ENCODE measurements at places on chromosomes 12 and 14.

DNA sequence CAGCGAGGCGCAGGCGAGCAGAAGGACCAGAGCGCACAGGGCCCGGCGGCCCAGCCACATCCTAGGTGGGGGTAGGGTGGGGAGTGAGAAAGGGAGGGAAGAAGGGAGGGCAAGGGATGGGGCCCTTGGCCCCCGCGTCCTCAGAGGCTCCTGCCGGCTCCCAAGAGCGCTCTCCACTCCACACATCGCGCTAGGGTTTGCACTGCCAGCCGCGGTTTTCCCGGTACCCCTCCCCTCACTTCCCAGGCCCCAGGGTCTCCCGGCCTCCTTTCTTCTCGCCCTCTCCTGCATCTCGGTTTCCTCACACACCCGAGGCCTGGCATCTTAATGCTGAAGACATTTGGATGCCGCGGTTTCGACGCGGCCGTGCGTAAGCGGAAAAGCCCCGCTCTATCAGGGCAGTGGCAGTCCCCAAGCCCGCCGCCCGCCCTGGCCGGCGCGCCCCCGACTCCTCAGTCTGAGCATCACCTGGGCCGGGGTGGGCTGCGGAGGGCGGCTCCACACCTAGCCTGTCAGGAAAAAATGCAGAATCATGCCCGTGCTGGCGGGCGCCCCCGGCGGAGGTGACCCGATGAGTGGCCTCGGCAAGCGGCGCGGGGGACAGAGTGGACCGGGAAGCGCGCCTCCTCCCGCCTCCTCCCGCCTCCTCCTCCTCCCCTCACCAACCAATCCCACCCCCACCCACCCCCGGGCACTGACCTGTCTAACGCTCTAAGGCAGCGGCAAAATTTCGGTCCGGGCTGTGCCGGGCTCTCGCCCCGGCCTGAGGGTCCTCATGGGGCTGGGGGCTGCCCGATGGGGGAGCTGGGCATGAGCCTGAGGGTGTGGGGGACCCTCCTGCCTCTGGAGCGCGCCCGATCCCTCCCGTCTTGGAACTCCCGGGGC, 686 bp downstream of the B4GALNT1 start:
- DNase-seq, result no peak

DNA sequence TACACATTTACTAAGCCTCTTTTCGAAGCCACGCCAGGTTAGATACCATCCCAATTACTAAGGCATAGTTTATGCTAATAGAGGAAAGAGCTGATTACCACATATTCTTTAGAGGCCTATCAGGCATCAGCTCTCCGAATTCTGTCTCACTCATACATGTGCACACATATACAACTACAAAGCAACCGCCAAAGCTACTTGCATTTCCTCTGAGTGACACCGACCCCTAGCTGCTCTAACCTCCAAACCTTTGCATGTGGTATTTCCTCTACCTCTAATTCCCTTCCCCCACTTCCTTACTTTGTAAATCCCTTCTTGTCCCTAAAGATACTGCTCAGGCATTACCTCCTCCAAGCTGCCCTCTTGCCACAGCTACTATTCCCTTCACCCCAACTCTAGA, 107.2 kb downstream of the DUSP6 start:
- peak; percentile 38 for DNase-seq

- DNase-seq, result no peak
Measured at GRCh38 chr14:104936361-104937155, 11.9 kb downstream of the PLD4 start.

DNA sequence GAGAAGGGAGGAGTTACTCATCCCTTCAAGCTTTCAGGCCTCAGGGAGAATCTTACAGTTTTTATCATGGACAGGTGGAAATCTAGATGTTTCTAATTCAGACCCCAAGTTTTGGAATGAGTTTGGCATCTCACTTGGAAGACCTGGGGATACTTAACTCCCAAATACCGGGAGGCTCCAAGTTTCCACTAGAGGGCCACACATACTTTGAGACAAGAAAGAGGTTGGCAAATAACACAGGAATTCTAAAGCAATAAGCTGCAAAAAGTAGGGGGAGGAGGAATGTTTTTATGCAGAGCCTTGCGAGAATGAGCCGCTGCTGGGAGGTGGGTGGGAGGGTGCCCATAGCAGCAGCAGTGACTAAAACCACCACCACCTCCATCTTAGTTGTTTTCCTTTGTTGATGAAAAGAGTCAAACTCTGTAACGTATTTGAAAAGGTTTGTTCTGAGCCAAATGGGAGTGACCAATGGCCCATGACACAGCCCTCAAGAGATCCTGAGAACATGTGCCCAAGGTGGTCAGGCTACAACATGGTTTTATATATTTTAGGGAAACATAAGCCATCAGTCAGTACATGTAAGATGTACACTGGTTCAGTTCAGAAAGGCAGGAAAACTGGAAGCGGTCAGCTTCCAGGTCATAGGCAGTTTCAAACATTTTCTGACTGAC, 34.2 kb upstream of the RNASE1 start:
- peak; percentile 10 for DNase-seq

DNA sequence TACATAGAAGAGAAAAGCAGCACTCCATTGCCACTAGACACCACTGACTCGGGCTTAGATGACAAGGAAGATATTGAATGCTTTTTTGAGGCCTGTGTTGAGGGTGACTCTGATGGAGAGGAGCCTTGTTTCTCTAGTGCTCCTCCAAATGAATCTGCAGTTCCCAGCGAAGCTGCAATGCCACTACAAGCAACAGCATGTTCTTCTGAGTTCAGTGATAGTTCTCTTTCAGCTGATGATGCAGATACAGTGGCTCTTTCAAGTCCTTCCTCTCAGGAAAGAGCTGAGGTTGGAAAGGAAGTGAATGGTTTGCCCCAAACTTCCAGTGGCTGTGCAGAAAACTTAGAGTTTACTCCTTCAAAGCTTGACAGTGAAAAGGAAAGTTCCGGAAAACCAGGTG, 114.5 kb upstream of the NPAS3 start:
- DNase-seq, result no peak

DNA sequence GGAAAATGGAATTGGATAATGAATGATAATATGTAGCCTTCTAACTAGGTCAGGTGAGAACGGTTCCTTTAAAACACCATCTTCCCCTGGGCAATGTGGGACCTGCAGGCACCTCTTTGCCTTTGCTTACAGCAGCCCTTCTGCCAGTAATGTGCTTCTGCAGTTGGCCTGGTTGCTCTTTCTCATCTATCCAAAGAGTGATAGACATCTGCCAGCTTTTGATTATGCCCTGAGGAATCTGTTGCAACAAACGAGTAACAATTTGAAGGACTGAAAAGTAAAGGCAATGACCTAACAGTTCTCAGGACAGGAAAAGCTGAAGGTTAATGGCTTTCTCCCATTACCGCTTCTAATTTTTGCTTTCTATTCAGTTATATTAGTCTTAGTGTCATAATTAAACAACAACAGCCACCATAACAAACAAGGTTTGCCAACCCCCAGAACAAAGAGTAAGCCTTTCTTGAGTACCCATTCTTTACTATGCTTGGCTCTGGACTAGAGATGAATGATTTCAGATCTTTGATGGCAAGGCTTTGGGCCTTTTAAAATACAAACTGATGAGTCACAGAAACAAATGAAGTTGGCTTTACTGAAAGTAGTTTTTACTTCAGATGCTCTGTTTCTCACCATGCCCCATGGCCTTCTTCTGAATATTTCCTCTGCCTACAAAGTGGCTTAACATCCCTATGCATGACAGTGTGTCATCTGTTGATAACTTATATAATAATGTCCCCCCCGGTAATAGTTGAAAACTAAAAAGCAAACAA, 76.1 kb upstream of the KRR1 start:
- DNase-seq, result peak; percentile 23

GRCh38 chr14:51244591-51244990, 4.5 kb downstream of the TMX1 start:
- no peak for DNase-seq

DNA sequence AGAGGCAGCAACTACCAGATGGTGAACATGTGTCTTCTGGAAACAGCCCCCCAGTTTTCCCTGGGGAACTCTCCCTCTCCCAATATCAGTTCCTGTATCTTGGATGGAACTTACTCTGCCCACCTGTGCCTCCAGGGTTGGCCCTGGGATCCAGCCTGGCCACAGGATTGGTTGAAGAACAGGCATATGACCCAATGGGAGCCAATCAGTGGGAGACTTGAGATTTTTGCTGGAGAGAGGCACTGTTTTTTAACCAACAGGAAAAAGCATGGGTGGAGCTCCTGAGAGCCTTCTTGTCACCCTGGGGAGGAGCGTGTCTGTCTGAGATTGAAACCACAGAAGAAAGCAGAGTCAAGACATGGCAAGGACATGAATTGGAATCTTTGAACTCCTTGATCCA, 33.6 kb upstream of the COX6A1 start:
- DNase-seq, result no peak

- DNase-seq, result no peak
Measured at GRCh38 chr14:63616015-63616414, 25.7 kb downstream of the WDR89 start.

All from fibroblast of skin of abdomen (primary cell).